ENCODE measurements at places on chromosomes 11 and 22. TPM values are rescaled to one million over a fixed set of nuclear protein-coding genes. Genes with fewer than 3 reads are reported as not detected.

DNA sequence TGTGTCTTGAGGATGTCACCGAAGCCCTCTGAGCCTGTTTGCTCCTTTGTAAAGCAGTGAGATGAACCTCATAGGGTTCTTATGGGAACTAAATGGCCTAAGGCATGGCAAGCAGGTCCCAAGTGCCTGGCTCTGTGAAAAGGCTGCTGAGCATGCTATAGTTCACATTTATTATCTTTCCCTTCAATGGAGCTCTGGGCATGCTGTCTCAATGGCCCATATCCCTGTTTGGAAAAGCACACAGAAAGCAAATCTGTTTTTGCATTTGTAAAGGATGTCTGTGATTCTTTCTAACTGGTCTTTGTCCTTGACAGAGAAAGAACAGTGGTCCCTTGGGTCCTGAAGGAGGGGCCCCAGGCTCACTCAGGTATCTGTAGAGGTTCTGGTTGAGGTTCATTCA, 26.4 kb downstream of the RTCB start:
- DNase-seq: no peak

- DNase-seq: no peak
These were observed 175.6 kb upstream of the TENM4 start for GRCh38 chr11:79616392-79616851.

DNA sequence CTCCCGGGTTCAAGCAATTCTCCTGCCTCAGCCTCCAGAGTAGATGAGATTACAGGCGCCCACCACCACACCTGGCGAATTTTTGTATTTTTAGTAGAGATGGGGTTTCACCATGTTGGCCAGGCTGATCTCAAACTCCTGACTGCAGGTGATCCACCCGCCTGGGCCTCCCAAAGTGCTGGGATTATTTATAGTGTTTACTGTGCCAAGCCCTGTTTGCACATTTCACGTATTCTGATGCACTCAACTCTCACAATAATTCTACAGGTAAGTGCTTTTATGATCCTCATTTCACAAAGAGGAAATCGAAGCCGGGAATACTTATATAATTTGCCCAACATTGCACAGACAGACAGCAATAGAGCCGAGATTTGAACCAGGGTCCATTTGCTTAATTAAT, 38.0 kb upstream of the DAGLA start:
- DNase-seq: no peak

- DNase-seq: no peak
These were observed 129.7 kb downstream of the ST3GAL4 start for GRCh38 chr11:126485021-126485792.

- no peak for DNase-seq
These were observed 31.6 kb downstream of the CTTN start for GRCh38 chr11:70429724-70430521.

GRCh38 chr11:64358907-64359711, at the start of gene RPS6KA4:
TSS of gene RPS6KA4 (plus strand) at chr11:64359162. CDS start at chr11:64359236, 74 bp downstream.
- peak; percentile 78 for DNase-seq

DNA sequence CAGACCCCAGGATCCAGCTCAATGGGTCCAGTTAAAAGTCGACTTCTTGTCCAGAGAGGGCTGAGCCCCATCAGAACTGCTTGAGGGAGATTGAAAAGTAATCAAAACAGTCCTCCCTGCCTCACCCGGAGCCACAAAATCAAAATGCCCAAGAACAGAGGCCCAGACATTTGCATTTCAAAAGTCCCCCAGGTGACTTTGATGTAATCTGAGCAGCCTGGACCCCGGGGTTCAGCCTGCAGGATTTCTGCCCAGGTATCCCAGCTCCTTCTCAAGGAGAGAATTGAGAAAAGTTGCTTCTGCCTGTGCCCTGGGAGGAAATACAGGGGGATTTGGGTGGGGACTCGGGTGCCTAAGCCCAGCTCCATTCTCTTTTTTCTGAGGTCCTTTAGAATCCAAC, 1385.0 kb downstream of the TBC1D22A start:
- DNase-seq: no peak

- no peak for DNase-seq
These were observed 60.5 kb downstream of the IGLL1 start for GRCh38 chr22:23519442-23520157.

- no peak for DNase-seq
These were observed 22.5 kb upstream of the RTL6 start for GRCh38 chr22:44520465-44521094.

GRCh38 chr22:17672417-17672991, 33.9 kb downstream of the BCL2L13 start:
- no peak for DNase-seq

DNA sequence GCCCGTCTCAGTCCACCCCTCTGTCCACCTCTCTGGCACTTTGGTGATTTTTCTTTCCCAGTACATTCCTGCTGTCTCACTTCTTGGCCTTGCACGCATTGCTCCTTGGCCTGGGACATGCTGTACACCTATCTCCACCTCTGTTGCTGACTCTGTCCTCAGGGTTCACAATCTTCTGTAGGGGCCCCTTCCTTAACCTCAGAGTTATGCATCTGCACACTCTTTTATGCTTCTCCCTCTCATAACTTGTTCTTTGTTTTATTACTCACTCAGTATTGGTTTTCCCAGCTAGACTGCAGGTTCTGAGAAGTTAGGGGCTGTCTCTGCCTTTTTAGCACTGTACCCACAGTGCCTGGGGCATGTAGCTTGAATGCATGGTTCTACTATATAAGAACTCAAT, 139.1 kb upstream of the MTMR2 start:
- no peak for DNase-seq

DNA sequence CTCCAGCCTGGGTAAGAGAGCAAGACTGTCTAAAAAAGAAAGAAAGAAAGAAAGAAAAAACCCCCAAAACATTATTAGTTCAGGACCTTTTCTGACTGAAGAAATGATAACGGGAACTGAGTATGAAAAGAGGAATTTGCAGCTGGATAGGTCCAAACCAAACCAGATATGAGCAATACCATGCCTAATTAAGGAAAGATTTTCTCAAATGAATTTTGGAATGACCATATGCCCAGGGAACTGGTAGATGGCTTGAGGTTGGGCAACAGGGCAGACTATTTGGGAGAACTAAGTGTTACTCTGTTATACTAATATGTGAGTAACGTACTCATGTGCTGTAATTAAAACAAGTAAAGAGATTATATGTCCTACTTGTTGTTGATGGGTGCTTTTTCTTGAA, 186.1 kb downstream of the TMEM135 start:
- DNase-seq: no peak

GRCh38 chr11:67099831-67100324, 19.2 kb upstream of the KDM2A start:
- no peak for DNase-seq

DNA sequence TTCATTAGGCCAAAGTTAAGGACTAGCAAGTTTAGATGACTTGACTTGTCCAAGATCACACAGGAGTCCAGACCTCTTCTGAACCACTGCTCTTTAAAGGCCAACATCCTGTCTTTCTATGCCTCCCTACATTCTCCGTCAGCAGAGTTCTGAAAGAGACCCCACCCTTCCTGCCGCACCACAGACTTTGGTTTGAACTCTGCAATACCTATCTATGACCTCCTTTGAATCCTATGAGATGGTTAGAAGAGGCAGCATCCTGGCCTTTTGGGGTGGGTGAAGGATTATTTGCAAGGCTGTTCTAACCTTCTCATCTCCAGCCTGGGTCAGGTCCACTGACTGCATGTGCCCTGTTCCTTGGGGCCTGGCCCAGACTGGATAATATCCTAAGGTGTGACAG, 4.3 kb upstream of the RRM1 start:
- no peak for DNase-seq

- no peak for DNase-seq
These were observed 68.1 kb downstream of the ALX4 start for GRCh38 chr11:44241851-44242250.

DNA sequence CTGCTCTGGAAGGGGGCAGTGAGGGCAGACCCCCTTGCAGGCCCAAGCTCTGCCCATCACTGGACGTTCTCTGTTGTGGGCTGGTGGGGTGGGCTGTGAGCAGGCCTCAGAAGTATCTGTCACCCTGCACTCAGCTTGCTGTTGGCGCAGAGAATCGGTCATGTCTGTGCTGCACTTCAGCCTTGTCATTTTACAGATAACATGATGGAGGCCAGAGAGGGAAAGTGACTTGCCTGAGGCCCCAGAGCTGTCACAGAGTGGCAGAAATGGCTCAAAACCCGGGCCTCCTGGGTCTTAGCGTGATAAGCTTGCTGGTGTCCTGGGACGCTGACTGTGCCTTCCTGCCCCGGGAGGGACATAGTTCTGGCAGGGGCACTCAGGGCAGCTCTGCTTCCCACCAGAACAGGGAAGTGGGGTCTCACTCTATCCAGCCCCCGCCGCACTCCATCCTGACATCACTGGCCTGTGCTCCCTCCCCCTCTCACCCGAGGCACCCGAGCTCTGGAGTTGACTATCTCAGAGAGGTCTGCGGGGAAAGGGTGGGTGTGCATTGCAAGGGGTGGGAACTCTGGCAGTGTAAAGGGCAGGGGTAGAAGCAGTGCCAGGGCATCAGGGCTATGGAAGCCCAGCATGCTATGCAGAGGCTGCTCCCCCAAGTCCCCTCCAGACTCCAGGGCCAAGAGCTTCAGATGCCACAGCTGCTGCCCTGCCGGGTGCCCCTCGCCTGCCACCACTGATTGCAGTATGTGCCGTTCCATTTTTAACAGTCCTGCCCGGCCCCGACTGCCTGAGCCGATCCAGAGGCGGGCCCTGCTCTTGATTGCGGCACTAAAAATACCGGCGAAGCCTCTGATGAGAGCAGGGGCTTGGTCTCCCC, 50.4 kb upstream of the NECTIN1 start:
- no peak for DNase-seq

GRCh38 chr11:82873919-82874333, 26.3 kb downstream of the PRCP start:
- no peak for DNase-seq

DNA sequence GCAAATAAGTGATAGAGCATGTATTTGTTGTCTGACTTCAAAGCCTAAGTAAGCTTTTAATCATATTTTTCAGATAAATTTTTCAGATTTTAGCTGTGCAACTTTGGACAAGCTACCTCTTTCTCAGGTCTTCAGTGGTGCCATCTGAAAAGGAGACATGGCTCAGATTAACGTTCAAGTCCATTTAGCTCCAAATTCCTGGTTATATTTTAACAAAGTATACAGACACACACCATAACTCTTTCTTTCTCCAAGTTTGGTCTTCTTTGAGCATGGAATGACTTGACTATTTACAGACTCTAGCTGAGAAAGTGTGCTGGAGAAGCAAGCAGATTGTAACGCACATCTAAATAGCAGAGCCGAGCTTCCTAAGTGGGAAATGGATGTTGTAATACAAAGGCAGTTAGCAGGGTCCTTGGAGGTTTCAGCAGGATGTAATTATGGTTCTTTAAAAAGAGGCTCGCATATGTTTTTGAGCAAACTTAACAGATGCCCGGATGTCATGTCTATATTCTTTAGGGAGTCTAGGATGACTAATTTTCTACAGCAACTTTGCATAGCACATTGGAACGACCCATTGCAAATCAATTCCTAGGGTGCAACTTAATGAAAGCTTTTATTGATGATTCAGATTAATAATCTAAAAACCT, 128.1 kb upstream of the E2F8 start:
- DNase-seq: no peak

DNA sequence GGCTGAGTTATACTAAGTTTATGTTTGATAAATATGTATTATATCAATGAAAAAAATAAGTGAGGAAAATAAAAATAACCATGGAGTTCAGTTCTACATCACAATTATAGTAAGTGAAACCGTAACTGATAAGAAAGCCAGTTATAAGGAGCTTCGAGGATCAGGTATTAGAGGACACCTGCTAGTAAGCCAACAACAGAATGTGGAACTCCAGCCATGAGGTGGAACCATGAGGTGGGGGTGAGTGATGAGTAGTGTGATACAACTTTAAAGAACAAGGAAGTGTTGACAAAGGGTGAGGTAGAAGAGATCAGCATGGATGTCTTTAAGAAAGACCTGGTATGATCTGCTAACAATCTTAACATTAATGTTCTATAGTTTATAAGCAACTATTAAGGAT, 452.9 kb downstream of the GUCY1A2 start:
- DNase-seq: no peak

GRCh38 chr11:119120639-119121007, 757 bp upstream of the HINFP start:
- DNase-seq: no peak

DNA sequence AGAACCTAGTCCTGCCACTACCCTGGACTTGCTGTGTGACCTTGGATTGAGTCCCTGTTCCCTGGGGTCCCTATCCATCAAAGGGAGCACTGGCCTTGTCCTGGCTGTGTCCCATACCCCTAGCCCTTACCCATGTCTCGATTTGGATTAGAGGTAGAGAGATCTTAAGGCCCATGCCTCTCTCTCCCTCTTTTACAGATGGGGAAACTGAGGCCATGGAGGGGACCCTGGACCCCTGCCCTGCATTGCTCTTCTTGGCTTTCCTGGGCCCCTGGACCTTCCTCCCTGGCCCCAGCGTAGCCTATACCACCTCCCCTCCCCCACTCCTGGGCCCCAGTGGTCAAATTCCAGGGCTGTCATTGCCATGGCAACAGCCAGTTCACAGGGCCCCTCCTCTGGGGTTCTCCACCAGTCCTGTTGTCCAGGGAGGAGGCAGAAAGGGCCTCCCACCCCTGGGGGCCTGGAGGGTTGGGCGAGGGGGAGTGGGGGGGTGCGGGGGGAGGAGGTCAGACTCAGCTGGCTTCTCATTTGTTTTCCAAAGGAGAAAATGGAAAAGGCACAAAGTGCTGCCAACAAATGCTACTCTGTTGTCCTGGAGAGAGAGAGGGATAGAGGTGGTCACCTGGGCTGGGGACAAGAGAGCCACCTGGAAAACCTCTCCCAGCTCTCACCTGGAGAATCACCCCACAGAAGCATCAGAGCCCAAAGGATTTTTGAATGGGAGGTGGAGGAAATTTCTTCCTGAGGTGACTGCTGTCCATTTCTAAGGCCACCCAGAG, 23.3 kb downstream of the ARHGEF17 start:
- DNase-seq: no peak

GRCh38 chr11:66851698-66852465, 5.0 kb upstream of the LRFN4 start:
- DNase-seq: peak; percentile 58

Gene MS4A6A
- total RNA-seq: not detected

Gene JAML
- 8.5 TPM for total RNA-seq

Gene FBLN1
- total RNA-seq: not detected

Gene CCDC89
- 1.7 TPM for total RNA-seq

Gene TREH
- not detected for total RNA-seq

Gene APOBEC3A
- 3.3 TPM for total RNA-seq

Gene PNPLA5
- not detected for total RNA-seq

Gene OR8D4
- not detected for total RNA-seq

Gene CFL1
- total RNA-seq: 1,644 TPM

Gene AGBL2
- total RNA-seq: 2.7 TPM

Gene C11orf65
- total RNA-seq: 0.31 TPM

Gene GDPD5
- total RNA-seq: 7.2 TPM
